Lung (tissue), 17 donors: ENCODE measurements at places on chromosomes 4 and X.

- DNase-seq: no peak
Observed at GRCh38 chr4:48331577-48332330, 9.6 kb upstream of the SLAIN2 start.

GRCh38 chr4:2806390-2807355 lies 13.8 kb downstream of the SH3BP2 start:
- peak; percentile 79 for DNase-seq

GRCh38 chr4:76624241-76624681 lies 189.2 kb downstream of the SHROOM3 start:
- DNase-seq: peak; percentile 69

- no peak for DNase-seq
Observed at GRCh38 chrX:20593836-20594235, 327.1 kb upstream of the RPS6KA3 start.

DNA sequence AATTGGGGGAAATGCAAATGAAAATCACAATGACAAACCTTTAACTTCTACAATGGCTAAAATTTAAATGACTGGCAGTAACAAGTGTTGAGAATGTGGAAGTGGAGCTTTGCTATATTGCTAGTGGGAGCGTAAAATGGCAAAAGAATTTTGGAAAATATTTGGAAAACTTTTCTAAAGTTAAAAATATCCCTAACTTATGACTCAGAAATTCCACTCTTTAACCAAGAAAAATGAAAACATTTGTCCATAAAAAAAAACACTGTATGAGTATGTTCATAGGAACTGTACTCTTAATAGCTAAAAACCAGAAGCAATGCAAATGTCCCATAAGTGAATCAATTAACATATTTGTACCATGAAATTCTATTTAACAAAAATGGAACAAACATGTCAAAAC lies 3.6 kb downstream of the TBCK start:
- DNase-seq: no peak

- no peak for DNase-seq
Observed at GRCh38 chr4:149552601-149553000, 263.0 kb downstream of the IQCM start.

DNA sequence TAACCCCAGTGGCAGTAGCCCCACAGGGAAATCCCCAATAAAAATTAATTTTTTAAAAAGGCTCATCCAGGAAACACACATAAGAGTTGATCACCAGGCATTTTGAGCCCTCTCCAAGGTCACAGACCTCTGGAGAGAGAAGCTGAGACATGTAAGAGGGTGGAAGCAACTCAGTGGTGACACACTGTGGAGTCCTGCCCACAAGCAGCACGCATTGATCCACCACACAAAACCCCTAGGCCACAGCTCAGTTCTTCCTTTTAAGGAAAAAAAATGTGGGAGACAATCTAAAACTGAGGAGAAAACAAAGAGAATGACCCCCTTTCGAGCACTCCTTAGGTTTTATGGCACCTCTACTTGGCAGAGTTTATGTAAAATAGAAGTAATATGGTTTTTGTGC lies 71.7 kb upstream of the S100G start:
- no peak for DNase-seq

DNA sequence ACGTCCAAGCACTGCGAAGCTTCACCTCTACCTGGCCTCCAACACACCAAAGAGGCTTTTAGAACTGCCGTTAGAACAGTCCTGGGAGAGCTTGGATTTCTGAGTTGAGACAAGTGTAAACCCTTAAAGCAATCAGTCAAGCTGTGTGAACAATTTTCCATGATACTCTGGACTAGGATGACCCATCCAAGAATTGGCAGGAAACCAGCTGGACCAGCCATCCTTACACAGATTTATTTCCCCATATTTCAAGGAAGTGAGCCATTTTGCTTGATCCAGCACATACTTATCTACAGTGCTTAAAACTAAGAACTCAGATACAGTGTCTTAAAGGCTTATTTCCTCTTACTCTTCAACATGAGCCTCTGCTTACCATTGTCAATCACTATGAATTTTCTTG lies 340.7 kb upstream of the HS3ST1 start:
- DNase-seq: peak; percentile 88

- no peak for DNase-seq
Observed at GRCh38 chr4:159143687-159144086, 40.8 kb downstream of the RAPGEF2 start.

GRCh38 chr4:81257021-81257420 lies 42.0 kb upstream of the PRKG2 start:
- no peak for DNase-seq
